ENCODE measurements at places on chromosomes 12 and 14.

DNA sequence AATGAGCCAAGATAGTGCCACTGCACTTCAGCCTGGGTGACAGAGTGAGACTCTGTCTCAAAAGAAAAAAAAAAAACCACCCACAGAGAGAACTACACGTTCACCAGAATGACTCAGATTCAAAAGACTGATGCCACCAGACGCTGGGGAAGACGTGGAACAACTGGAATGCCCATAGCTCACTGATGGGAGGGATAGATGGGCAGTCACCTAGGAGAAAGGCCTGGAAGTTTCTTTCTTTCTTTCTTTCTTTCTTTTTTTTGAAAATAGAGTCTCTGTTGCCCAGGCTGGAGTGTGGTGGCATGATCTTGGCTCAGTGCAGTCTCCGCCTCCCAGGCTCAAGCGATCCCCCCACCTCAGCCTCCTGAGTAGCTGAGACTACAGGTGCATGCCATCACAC lies 10.0 kb upstream of the KLC1 start:
- no peak for DNase-seq

DNA sequence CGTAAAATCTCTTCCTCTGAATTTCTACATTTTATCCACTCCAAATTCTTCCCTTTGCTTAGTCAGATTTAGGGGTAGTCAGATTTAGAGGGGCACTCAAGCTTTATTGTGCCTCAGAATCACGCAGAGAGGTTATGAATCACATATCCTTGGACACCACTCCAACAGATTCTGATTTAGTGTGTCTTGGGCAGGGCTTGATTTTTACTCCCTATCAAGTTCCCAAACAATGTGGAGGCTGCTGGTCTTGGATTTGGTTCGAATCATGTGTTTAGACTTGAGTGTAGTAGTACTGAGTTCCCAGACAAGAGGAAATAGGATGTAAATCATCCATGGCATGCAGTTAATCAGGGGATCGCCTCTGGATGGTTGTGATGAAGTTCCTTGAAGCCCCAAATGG lies 298.1 kb upstream of the CLEC14A start:
- DNase-seq = no peak

DNA sequence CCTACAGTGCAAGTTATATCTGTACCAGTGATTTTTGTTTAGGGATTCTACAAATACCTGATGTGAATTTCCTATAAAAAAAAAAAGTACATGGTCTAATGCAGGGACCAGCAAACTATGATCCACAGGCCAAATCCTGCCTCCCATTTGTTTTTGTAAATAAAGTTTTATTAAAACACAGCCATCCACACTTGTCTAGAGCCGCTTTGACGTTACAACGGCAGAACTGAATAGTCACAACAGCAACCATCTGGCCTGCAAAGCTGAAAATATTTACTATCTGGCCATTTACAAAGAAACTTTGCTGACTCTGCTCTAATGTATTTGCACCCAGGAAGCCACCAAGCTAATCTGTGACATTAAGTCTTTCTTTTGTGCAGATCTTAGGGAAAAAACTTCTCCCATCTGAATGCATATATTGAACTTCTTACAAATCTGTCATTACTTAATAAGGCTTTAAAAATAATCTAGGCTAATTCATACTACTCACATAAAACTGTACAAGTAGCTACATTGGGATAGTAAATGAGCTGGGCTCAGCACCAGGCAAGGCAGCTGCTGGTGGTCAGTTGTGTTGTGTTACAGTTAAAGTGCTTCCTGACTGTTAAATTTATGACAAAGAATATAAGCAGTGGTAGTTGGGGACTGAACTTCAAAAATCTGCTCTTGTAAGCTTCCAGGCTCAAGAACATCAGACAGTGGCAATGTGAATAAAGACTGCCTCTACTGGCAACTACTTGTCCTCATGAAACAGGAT lies 303.3 kb downstream of the MED13L start:
- no peak for DNase-seq

DNA sequence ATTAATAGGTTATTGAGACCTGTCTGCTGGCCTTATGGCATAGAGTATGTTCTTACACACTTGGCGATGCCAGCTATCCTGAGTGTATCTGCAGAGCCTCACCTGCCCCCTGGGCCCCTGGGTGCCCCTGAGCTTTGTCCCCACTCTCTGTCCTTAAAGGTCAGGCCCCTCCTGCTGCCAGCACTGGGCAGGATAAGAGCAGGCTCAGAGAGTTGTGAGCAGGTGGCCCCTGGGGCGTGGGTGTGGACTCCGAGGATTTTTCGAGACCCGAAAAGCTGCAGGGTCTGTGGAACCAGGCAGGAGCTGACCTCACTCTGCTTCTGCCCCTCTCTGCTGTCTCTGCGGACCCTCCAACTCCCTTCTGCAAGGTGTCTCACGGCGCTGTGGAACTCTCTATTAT lies 8.2 kb downstream of the HIP1R start:
- no peak for DNase-seq

DNA sequence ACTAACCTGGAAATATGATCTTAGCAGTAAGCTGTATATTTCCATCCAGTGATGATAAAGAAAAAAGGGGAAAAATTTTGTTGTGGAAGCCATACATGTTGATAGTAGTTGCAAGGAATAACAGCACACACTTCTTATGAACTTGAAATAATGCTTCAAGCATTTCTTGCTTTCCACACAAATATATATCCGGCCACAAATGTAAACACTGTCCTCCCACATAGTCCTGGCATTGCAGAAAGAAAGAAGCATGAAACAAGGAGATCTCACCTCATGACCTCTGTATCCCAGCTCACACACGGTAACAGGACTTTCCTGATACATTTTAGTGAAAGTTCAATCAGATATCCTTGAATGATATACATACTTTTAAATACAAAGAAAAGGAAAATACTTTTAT lies 56.0 kb downstream of the LLPH start:
- DNase-seq = no peak

- DNase-seq = no peak
Measured at GRCh38 chr14:82759656-82760055, 1226.0 kb upstream of the SEL1L start.

- DNase-seq = no peak
Measured at GRCh38 chr14:65360144-65360784, 52.3 kb upstream of the FUT8 start.

DNA sequence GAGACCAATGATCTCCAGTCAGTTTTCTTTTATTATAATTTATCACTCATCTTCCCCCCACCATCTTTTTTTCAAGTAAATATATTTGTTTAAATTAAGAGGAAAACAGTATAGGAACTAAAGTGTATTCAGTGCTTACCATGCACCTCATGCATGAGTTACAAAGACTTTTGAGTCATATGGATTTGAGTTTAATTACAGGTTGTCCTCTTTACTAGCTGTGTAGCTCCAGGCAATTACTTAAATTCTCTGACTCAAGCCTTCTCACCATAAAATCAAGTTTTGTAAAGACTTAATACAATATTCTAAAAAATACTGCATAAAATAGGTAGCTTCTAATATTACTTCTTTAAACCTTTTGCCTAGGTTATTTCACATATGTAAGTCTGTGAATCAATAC lies 251.3 kb downstream of the SLC16A7 start:
- no peak for DNase-seq

DNA sequence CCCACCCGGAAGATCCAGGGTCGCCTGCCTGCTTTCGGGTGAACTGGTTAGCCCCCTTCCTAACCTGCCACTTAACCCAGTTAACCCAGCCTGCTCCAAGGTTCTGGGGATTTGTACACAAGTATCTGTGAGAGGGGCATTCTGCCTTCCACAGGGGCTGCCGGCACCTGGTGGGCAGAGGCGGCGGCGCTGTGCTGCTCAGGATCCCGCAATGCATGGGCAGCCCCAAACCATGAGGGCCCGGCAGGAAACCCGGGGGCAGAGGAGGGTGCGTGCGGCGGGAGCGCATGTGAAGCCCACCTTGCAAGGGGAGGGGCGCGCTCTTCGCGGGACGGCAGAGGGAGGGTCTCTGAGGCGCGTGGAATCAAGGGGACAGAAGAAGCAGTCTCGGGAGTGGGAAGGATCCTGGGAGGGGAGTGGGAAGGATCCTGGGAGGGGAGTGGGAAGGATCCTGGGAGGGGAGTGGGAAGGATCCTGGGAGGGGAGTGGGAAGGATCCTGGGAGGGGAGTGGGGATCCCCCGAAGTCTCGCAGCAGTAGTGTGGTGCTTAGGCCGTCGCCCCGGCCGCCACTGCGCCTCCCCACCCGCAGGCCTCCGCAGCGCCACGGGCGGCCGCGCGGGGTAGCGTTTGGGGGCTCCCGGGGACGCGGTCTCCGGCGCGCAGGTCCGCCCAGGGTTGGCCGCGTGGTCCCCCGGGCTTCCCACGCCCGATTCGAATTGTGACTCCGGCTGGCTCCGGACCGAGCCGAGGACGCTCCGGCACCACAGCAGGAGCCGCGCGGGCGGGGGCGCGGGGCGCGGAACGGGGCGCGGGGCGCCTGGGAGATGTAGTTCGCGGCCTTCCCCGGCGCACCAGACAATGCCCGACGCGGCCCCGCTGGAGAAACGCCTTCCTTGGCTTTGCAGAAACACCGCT lies 4.9 kb upstream of the MTA1 start:
- DNase-seq = peak; percentile 88

DNA sequence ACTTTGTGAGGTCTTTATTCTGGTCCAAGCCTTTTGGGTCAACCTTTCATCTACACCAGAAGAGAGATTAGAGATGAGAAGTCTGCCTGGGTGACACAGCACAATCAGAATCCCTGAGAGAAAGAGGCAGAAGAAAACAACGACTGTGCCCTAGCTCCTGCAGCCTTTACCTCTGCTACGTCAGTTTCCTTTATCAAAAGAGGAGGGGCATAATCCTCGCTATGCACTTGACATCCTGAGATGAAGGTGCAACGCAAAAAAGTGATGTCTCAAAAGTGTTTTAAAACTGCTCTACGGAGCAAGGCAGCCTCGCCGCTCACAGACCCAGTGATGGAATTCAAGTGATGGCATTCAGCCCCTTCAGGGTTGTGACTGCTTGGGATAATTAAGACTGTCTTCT lies 21.7 kb downstream of the ZDHHC22 start:
- DNase-seq = no peak

DNA sequence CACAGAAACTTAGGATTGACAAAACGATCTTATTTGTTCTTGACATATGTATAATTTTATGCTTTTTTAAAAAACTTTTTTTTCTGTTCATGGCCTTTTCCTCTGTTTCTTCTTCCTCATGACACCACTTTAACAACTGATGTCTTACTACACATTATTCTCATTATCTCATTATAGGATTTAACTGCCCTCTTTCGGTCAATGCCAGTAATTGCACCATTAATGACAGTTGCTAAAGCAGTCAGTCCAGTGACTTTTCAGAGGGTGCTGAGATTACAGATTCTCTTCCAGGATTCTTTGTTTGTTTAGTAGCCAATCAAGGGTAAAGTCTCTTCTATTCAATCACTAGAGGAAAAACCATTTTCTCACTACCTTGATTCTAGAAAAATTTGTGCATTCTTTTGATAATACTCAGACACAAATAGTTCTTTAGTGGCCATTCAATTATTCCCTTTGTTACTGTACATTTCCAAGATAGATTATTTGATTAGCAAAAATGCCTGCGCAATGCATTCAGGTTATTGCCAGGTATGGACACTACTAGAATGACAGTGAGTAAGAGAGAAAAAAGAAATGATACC lies 50.1 kb downstream of the KLRG1 start:
- DNase-seq = no peak

- no peak for DNase-seq
Measured at GRCh38 chr12:79326663-79327062, 364.1 kb downstream of the PAWR start.

DNA sequence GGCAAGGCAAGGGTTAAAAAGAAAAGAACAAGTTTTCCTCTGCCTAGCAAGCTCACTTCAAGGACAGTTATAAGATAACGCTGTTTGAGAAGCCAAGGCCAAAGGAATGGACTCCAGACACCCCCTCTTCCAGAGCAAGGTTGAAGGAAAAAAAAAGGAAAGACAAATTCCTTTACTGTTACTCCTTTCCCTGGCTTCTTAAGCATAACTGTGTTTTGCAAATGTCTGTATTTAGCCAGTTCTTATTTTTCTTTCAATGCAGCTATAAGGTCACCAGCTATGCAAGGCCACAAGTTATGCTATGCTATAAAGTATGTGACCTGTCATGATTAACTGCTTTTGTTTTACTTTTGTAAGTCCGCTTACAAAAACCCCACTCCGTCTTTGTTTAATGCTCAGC lies 26.6 kb downstream of the ZNF410 start:
- no peak for DNase-seq

DNA sequence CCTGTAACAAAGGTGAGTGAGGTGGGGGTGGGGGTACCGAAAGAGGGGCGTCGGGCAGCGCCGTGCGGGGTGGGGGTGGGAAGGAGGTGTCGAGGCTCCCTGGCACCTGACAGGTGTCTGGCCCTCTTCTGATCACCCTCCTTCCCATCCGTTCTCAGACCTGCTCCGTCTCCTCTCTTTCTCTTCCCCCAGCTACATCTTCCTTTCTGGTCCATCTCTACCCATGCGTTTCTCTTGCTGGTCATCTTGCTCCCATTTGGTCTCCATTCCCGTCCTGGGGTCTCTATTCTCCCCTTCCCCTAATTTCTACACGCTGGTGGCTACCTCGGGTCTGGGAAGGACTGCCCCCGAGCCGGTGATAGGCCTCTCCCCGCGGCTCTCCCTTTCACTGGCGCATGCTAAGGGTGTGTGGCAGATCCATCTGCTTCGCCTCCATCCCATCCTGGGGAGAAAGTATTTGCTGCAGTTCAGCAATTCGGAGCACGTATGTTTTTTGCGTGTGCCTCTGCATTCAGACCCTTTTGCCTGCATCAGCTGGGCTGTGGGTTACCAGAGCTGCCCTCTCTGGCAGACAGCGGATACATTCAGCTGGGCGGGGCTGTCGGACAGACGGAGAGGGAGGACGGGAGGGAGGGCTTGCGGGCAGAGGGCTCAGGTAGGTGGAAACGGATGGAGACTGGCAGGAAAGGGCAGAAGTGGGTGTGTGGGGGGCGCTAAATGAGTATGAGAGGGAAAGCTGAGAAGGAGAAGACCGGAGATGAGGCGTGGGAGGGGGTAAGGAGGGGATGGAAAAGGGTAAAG lies 730 bp downstream of the CLSTN3 start:
- DNase-seq = peak; percentile 75

- no peak for DNase-seq
Measured at GRCh38 chr14:80764496-80764895, 177.0 kb downstream of the CEP128 start.

DNA sequence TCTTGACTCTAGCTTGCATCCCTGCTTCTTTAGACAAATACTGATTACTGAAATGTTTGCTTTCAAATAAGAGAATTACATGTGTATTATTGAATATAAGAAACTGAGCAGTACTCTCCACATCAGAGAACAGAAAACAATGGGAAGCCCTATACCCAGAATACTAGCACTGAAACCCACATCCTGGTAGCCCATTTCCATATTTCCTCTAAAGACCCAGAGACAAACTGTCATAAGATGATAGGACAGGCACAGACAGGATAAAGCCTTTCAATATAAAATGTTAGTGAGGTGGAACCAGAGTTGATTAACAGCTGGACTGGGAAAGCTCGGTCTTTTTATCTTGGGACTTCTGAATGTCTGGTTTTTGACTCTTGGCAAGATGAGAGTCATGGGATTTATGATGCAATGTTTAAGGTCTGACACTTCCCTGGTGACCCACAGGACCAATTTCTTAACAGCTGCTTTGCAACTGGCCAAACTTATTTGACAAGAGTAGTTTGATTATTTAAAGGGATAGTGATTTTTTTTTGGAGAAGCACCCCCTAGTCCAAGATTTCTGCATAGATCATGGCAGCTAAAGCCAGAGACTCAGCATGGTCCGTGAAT lies 166.9 kb upstream of the ATXN7L3B start:
- no peak for DNase-seq

Measured in activated CD8-positive, alpha-beta memory T cell treated with anti-CD3 and anti-CD28 coated beads, Interleukin-2, amount 50 U/mL, for 48 hours (primary cell).